Psoas muscle (tissue), 8 donors: ENCODE measurements at places on chromosomes 7 and 10. TPM values are rescaled to one million over a fixed set of nuclear protein-coding genes. Genes with fewer than 3 reads are reported as not detected.

Gene GTPBP4
- 76.3 TPM for total RNA-seq

GRCh38 chr7:77370606-77371005 lies 45.5 kb downstream of the GSAP start:
- no peak for DNase-seq

GRCh38 chr10:73044378-73045285 lies 52.0 kb downstream of the P4HA1 start:
- DNase-seq = no peak

DNA sequence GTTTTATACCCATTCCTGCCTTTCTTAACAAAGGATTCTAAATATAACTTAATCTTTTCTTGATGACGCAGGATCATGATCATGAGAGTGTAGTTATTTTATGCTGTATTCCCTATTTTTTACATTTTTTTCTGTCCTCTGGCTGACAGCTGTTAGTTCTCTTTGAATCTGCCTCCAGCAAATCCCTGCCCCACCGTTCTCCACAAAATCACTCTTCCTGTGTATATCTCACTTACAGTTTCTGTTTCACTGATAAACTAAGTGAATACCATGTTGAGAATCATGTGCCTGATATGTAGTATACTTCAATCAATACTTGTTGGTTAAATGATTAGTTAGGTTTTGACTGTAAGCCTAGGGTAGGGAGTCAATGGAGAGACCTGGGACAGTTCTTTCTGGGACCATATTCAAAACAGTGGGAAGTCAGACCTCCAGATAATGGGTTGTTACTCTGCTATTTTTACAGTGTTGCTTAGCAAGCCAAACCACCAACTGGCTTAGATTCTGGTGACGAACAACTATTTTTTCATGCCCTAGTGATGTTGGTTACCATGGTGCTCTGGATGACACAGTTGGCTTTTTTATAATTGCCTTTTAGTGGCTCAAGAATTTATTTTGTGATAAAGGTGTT lies 12.8 kb downstream of the CNNM1 start:
- no peak for DNase-seq

- DNase-seq = no peak
These were observed 97.5 kb downstream of the TCF7L2 start for GRCh38 chr10:113047605-113047962.

Gene DLG5
- total RNA-seq = 41.0 TPM

DNA sequence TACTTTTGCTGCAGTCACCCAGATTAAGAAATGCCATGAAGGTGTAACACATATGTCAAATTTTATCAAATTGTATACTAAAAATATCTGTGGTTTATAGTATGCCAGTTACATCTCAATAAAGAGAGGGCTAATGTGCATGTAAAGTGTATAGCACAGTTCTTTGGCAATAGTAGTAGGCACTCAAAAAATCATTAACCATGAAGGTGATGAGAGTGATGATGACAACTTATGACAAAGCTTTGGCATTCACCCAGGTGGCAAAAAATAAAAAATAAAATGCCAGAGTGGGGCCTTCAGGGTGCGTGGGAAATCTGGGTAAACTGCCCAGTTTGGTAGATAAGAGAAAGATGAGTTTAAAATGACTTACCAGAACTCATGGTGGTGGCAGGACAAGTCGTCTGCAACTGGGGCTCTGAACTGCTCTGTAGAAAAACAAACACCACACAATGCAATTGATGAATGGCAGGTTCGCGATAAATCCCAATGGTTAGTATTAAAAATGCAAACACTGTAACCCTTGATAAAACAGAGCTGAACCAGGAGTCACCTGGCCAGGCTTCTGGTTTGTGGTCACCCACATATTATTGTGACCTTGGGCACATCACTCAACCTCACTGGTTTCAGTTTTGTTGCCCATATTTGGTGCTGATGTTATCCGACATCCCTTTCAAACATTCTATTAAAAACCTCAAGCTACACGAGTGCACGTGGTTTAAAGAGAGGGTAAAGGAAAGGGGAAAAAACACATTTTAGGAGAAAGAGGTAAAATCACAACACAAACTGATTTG lies 120.2 kb downstream of the SORBS1 start:
- no peak for DNase-seq

DNA sequence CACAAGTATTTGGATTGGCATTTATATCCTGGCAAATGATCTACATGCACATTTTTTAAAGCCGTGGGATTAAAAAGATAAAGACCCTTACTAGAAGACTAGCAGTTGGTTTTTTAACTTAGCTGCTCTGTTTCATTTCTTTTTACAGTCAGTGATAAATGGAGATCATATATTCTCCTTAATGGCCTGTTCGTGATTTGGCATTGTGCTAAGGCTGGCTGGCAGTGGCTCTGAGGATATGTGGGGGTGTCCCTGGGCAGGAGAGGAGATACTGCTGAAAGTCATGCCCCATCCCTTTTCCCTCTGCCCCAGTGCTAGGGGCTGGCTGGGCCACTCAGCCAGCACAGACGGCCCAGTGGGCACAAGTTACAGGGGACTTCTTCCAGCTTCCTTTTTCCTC lies 341.7 kb downstream of the PRPF18 start:
- no peak for DNase-seq
